ENCODE measurements at places on chromosomes 1 and 21.

- DNase-seq, result no peak
These were observed 50.5 kb upstream of the SLFNL1 start for GRCh38 chr1:41072051-41072450.

DNA sequence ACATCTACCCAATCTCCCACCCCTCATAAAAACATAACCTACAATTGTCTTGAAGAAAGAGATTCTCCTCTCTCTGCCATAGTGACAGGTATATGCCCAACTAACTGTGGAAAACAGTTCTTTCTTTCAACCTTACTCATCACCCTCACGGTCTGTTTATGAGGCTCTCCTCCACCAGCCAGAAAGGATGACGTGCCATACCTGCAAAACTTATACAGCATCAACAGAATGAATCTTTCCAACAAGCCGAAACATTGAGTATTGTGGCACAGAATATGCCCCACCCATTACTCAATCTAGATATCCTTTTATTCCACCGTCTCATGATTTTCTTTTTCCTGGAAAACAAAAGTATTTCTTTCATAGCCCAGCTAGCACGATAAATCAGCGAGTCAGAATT is 55.7 kb downstream of the RBM11 start:
- no peak for DNase-seq

DNA sequence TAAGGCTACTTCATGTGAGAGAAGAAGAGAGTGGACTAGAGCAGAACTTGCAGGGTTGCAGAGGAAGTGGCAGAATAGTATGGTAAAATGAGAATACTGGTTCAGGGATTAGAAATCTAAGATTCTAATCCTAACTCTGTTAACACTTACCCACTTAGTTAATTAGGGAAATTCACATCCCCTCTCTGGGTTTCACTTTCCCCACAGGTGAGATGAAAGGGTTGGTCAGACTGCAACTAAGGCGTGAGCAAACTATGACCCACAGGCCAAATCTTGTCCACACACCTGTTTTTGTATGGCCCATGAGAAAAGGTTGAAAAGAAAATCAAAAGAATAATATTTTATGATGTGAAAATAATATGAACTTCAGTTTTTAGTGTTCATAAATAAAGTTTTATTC is 117.5 kb downstream of the MACF1 start:
- no peak for DNase-seq

GRCh38 chr1:6470132-6471085 is 4.4 kb upstream of the TNFRSF25 start:
- DNase-seq, result no peak

GRCh38 chr1:113980110-113980509 is 836 bp downstream of the OLFML3 start:
- no peak for DNase-seq

DNA sequence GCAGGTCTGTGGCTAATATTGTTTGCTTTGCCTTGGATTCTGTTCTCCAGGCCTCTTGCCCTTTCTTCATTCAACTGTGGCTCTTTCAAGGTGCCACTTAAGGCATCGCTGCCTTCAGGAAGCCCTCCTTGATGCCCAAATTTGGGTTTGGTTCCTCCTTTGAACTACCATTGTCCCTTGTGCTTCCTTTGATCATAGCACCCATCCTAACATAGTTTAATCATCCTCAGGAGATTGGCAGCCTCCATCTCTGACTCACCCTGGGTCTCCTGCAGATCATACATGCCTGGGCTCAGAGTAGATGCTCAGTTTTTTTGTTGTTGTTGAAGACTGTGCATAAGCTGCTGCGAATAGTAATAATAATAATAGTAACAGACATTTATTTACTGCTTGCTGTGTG is 54.4 kb upstream of the ACOT11 start:
- DNase-seq, result no peak

DNA sequence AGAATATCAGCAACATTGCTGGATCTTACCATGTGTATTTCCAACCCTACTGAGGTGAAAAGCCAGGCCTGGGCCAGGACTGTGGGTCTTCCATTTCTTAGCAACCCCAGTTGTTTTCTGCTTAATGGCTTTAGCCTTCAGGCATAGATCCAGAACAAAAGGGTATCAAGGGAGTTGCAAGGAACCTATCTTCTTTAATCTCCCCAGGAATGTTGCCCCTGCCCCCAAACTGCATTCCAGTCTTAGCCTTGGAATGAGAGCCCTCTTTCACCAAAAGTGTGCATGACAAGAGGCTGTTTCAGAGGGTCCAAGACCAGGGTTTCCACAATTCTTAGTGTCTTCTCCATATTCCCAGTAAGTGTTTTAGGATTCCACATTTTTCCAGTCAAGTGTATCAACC is 87.9 kb upstream of the SOX13 start:
- peak; percentile 89 for DNase-seq

GRCh38 chr1:109610609-109611307 is 8.7 kb downstream of the GNAT2 start:
- DNase-seq, result peak; percentile 66

- DNase-seq, result no peak
These were observed 32.1 kb downstream of the CTNNBIP1 start for GRCh38 chr1:9877962-9878361.

DNA sequence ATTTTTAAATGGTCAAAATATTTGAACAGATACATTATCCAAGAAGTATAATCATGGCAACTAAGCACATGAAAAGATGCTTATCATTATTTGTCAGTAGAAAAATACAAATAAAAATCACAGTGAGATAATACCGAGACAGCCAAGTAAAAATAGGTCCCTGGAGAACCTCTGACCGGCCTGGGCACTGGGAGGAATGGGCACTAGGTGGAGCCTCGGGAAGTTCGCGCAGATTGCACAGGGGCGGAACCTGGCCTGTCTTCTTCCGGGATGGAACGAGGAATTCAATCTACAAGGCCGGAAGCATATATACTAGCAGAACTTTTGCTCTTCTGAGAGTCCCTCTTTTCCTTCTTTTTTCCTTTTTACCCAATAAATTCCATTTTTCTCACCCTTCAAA is 148.5 kb upstream of the CHRM3 start:
- peak; percentile 67 for DNase-seq

DNA sequence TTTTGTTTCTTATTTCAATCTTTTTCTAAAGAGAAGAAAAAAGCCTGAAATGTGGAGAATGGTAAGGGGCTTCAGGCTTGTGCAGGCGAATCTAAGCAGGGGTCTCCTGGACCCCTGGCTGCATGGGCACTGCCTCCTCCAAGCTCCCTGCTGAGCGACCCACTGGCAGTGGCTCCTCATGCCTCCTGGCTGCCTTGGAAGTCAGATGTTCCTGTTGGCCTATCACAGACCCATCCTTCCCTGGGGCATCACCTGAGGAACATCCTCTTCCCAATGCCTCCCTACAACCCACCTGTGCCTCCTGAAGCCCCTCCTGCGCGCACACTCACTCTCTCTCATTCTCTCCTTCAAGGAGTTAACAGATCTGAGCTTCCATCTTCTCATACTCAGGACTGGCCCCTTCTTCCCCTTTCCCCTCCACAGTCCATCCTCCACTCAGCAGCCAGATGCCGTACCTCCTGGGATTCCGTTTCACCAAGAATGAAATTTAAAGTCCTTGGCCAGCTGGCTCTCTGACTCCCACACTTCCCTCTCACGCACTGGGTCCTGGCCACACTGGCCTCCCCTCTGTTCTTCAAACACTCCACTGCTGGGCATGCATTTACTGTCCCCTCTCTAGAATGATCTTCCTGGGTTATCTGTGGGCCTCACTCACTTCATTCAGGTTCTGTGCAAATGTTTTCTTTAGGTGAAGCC is 41.7 kb downstream of the AZIN2 start:
- DNase-seq, result peak; percentile 24

GRCh38 chr1:1361982-1362423 is 3.6 kb upstream of the MXRA8 start:
- DNase-seq, result peak; percentile 82

- peak; percentile 92 for DNase-seq
These were observed at the start of gene WLS for GRCh38 chr1:68232289-68233148. WLS (minus strand) TSS chr1:68232523; CDS start chr1:68232299, 224 bp downstream.

- DNase-seq, result peak; percentile 62
These were observed 137.7 kb downstream of the COL11A1 start for GRCh38 chr1:102970496-102971078.

DNA sequence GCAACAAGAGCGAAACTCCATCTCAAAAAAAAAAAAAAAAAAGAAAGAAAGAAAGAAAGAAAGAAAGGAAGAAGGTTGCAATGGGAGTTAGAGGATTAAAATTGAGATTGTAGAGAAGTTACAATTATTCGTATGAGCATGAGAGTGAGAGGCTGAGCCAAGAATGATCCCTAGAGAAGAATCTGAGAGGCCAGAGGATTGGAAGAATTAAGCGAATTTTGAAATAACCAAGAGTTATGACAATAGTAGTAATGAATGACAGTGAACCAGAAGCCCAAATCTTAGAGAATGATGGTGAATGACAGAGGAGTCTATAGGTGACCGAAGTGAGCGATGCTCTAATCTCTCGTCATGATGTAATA is 369 bp upstream of the ZYG11B start:
- DNase-seq, result no peak

- no peak for DNase-seq
These were observed 127.6 kb upstream of the KCTD3 start for GRCh38 chr1:215439549-215439948.

GRCh38 chr1:213287987-213288386 is 236.9 kb downstream of the RPS6KC1 start:
- no peak for DNase-seq

DNA sequence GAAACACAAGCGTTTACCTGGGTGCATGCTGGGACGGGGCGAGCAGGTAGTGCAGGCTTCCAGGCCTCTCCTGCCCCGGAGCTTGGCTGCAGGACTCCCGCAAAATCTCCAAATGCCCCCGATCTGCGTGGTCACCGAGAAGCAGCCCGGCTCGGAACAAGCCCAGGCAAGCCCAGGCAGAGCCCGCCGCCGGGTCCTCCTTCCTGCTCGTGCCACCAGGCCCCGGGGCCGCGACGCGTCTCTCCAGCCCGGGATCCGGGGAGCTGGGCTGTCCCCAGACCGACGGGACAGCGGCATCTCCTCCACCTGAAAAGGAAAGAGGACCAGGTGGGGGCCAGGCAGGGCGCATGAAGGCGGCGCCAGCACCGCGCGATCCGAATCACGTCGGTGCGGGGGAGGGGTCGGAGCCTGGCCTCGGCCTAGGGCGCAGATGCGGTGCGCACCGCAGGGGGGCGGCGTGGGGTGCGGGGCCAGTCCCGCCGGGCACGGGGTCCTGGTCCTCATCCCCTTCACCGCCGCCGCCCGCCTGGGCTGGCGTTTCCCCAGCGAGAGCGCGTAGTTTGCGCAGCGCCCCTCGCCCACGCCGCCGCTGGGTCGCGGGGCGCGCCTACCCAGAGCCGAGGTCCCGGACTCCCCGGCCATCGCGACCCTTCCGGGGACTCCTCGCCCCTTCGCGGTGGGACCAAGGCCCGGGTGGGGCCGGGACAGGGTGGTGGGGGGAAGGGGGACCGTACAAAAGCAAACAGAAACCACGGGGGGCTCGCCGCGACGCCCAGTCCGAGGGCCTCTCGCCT is 52.4 kb upstream of the H6PD start:
- DNase-seq, result peak; percentile 85

DNA sequence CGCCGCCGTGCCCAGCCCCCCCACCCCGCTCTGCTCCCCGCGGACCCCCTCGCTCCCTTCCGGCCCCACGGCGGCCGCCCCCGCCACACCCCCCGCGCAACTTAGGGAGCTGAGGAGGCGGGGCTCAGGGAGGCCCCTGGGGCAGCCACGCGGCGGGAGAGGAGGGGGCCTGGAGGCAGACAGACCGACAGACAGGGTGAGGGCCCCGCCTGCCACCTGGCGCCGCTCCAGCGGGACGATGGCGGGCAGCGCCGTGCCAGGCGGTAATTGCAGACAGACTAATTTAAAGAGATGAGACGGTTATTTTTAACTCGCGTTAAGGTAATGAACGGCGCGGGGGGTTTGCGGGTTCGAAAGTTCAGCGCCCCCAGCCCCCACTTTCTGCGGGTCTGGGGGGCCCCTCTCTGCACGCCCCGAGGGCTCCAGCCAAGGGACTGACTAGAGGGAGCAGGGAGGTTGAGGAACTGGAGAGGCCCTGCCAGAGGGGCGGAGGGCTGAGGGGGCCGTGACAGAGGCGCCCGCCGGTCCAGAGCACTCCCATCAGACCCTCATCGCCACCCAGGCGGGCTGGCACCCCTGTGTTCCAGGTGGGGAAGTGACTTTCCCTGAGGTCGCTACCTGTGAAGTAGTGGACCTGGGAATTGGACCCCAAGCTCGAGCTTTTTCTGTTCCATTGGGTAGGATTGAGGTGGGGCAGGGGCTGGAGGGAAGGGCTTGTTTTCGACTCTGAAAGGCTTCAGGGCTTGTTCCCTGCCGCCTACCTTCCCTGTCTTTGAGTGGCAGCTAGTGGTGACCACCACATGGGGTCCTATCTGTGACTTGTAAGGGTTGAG is 5.4 kb downstream of the FOXO6 start:
- DNase-seq, result no peak

DNA sequence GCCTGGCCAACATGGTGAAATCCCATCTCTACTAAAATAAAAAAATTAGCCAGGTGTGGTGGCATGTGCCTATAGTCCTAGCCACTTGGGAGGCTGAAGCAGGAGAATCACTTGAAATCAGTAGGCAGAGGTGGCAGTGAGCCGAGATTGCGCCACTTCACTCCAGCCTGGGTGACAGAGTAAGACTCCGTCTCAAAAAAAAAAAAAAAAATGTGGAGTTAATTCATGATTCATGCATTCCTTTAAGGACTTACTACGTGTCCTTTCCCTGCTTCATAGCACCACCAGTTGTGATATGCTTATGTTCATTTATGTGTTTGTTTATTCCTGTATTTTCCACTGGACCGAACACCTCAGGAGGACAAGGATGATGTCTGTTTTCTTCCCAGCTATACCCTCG is 12.7 kb upstream of the PRELP start:
- no peak for DNase-seq

- DNase-seq, result no peak
These were observed 30.2 kb downstream of the LPAR3 start for GRCh38 chr1:84862810-84863251.

- DNase-seq, result no peak
These were observed 232.9 kb upstream of the B3GALT2 start for GRCh38 chr1:193419295-193419694.

- no peak for DNase-seq
These were observed 16.0 kb upstream of the POU3F1 start for GRCh38 chr1:38062361-38063288.

DNA sequence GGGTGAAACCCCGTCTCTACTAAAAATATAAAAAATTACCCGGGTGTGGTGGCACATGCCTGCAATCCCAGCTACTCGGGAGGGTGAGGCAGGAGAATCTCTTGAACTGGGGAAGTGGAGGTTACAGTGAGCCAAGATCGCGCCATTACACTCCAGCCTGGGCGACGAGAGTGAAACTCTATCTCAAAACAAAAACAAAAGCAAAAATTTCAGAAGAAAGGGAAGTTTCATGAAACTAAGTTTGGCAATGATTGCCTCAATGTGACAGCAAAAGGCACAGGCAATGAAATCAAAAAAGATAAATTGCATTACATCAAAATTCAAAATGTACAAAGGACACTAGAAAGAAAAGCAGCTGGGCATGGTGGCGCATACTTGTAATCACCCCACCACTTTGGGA is 40.1 kb downstream of the BTF3L4 start:
- no peak for DNase-seq

- peak; percentile 80 for DNase-seq
These were observed 787 bp downstream of the PTGFR start for GRCh38 chr1:78491451-78492071.

GRCh38 chr1:239736479-239736878 is 350.1 kb downstream of the CHRM3 start:
- DNase-seq, result no peak

Measured in endodermal cell (in vitro differentiated cells).